Peyer's patch (tissue), 4 donors: ENCODE measurements at places on chromosomes 3 and 15. TPM values are rescaled to one million over a fixed set of nuclear protein-coding genes. Genes with fewer than 3 reads are reported as not detected.
A peak's percentile ranks its signal among the peaks of the same experiment; 100 is the strongest.

DNA sequence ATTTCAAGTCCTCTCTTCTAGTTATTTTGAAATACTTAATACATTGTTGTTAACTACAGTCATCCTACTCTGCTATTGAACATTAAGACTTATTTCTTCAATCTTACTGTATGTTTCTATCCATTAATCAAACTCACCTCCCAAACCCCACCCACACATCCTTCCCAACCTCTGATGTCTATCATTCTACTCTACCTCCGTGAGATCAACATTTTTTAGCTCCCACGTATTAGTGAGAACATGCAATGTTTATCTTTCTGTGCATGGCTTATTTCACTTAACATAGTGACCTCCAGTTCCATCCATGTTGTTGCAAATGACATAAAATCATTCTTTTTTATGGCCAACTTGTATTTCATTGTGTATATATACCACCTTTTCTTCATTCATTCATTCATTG, 236.6 kb upstream of the CTNNB1 start:
- H3K4me1 ChIP-seq: no peaks in the 10 kb centered on the region
- H3K27me3 ChIP-seq: no peaks in the 10 kb centered on the region
- H3K27ac ChIP-seq: no peak overlapping the region
- H3K36me3 ChIP-seq: no peaks in the 10 kb centered on the region

DNA sequence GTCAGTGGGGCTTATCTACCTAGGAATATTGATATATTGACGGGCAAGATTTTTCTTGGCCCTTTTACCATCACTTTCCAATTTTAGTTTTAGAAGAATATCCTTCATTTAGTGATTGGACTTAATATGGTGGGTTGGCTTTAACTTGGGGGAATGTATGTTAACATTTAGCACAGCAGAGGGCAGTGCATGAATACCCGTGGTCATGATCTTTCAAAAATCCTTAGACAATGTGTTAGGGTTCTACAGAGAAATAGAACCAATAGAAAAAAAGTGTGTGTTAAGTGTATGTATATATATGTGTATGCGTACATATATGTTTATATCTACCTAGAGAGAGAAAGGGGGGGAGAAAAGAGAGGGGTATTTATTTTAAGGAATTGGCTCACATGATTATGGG, 36.9 kb downstream of the GPR171 start:
- peaks cover 2% of the 10 kb centered on the region for H3K4me1 ChIP-seq
- H3K27me3 ChIP-seq: no peaks in the 10 kb centered on the region
- H3K36me3 ChIP-seq: no peaks in the 10 kb centered on the region
- no peak overlapping the region for H3K4me3 ChIP-seq
- no peak overlapping the region for H3K27ac ChIP-seq

- no peaks in the 10 kb centered on the region for H3K27me3 ChIP-seq
- H3K27ac ChIP-seq: no peak overlapping the region
- no peak overlapping the region for H3K4me3 ChIP-seq
- no peaks in the 10 kb centered on the region for H3K36me3 ChIP-seq
Measured at GRCh38 chr15:41629463-41629862, 30.7 kb upstream of the MGA start.

The CPNE9 gene
- total RNA-seq: not detected

DNA sequence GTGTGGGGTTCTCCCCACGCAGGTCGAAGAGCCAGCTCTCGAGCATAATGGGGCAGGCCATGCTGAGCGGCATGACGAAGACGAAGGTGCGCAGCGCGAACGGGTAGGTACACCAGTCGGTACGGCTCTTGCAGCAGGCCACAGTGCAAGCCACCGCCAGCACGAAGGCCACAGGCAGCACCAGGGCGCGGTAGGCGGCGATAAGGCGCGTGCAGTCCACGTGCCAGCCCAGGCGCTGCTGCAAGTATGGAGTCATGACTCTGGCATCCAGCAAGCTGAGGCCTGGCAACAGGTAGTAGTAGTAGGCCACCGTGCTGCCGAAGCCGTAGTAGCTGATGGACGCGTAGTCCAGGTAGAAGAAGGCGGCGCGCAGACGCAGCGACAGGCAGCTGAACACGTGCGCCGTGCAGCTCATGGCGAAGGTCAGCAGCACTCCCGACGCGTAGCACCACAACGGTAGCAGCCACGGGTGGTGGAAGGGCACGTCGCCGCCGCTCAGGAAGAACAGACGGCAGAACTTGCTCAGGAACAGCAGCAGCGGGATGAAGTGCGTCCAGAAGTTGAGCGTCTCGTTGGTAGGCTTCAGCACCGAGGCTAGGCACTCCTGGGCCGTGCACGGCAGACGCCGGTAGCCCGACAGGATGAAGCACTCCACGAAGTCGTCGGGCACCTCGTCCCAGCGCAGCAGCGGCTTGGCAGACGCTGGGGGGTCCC, 797 bp downstream of the PAQR9 start:
- peaks cover 7% of the 10 kb centered on the region for H3K4me1 ChIP-seq
- H3K27me3 ChIP-seq: no peaks in the 10 kb centered on the region
- no peak for DNase-seq
- H3K4me3 ChIP-seq: peak overlapping the region; percentile 54
- H3K27ac ChIP-seq: no peak overlapping the region
- H3K36me3 ChIP-seq: no peaks in the 10 kb centered on the region
